H4 (cell line): ENCODE measurements at places on chromosomes 3 and 15. TPM values are rescaled to one million over a fixed set of nuclear protein-coding genes. Genes with fewer than 3 reads are reported as not detected.

The CFAP100 gene
- total RNA-seq: not detected in 2 replicates

The BFSP2 gene
- not detected in 2 replicates for total RNA-seq

The SLC12A1 gene
- not detected in 2 replicates for total RNA-seq

The TARS3 gene
- total RNA-seq: 5.7 and 8.2 TPM in 2 replicates

The STRIT1 gene
- total RNA-seq: not detected in 2 replicates

The TLR9 gene
- not detected in 2 replicates for total RNA-seq

The CGNL1 gene
- 0.41 and 0.43 TPM in 2 replicates for total RNA-seq

The C3orf22 gene
- not detected in 2 replicates for total RNA-seq

The SAMD7 gene
- not detected in 2 replicates for total RNA-seq

The DMXL2 gene
- 10.0 and 17.8 TPM in 2 replicates for total RNA-seq

The CCDC80 gene
- total RNA-seq: 31.7 and 61.0 TPM in 2 replicates

The CAMK2N2 gene
- total RNA-seq: 0.47 and 1.6 TPM in 2 replicates

The WNT7A gene
- total RNA-seq: not detected in 2 replicates

The GABRR3 gene
- total RNA-seq: not detected in 2 replicates

The OXTR gene
- total RNA-seq: 0.12 and 0.27 TPM in 2 replicates

The DNAH12 gene
- 0.06 TPM in 1 of 2 replicates, not detected in the other for total RNA-seq

The SHF gene
- 2.7 and 5.1 TPM in 2 replicates for total RNA-seq

The CLDN16 gene
- 0.15 TPM in 1 of 2 replicates, not detected in the other for total RNA-seq

The POPDC2 gene
- total RNA-seq: 0.06 and 0.54 TPM in 2 replicates

The SGO1 gene
- total RNA-seq: 12.3 and 16.8 TPM in 2 replicates

The TERC gene
- total RNA-seq: 20.2 and 68.1 TPM in 2 replicates

The DPPA2 gene
- not detected in 2 replicates for total RNA-seq

The CTXN2 gene
- total RNA-seq: not detected in 2 replicates

The MYZAP gene
- total RNA-seq: 1.5 and 5.1 TPM in 2 replicates

The MRPS11 gene
- 62.4 and 70.7 TPM in 2 replicates for total RNA-seq
